ENCODE measurements at places on chromosomes 16 and 17.

DNA sequence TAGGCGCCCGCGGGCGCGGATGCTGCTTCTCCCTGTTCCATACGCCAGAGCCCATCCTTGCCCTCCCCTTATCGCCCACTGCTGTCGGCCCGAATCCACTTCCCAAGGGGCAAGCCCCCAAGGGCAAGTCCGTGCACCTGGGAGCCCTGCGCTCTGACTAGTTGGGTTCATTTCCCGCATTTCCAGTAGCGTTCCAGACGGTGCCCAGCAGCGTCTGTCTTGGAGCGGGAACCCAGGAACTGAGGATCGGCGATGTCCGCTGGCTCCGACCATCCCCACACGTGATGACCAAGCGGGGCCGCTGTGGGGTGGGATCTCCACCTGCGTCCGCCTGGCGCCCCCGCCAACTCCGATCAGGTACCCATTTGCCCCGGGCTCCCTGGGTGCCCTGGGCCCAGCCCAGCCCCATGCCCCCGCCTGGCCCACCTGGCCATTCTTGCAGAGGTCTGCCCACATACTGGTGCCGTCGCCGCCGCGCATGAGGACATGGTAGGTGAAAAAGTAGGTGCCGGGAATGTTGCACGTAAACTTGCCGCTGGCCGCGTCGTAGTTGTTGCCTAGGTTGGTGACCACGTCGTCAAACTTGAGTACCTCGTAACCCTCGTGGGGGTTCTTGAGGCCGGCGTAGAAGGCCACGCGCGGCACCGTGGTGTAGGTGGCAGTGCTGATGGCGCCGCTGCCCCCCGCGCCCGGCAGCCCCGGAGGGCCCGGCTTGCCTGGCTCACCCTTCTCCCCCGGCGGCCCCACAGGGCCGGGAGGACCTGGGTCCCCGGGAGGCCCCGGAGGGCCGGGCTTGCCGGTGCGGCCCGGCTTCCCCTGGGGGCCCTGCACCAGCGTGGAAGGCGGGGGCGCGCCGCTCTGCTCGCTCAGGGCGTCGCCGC lies 837 bp downstream of the C1QL1 start:
- no peak for DNase-seq

- no peak for DNase-seq
These were observed 54.5 kb downstream of the NKD1 start for GRCh38 chr16:50602531-50603205.

- no peak for DNase-seq
These were observed 27.4 kb downstream of the EMP2 start for GRCh38 chr16:10552998-10553491.

GRCh38 chr17:79834565-79835469 lies 4.4 kb downstream of the CBX4 start:
- DNase-seq: no peak
